IMR-90 (cell line): ENCODE measurements at places on chromosomes 12 and 14.

GRCh38 chr12:23948291-23948690, 1.2 kb downstream of the SOX5 start:
- no peak for DNase-seq

- DNase-seq: no peak
These were observed 404.9 kb downstream of the AEBP2 start for GRCh38 chr12:19844224-19844623.

GRCh38 chr12:16189849-16190248, 87.6 kb downstream of the SLC15A5 start:
- peak; percentile 28 for DNase-seq

DNA sequence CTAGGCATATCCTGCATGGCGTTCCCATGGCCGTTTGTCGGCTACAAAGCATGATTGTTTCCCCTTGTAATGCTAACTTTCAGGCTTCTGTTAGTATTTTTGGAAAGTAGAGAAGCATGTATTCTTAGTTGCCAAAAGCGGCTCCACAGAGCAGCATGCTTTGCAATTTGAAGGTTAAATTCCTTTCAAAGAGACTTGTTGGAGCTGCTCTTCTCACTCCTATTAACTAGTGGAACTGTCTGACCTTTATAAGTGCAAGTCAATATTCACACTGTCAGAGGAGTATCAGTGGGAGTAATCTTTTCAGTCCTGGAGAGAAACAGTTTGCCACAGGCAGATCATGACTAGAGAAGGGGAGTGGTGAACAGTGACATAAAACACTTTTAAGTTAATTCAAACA, 656.1 kb upstream of the NOVA1 start:
- no peak for DNase-seq

GRCh38 chr12:130320536-130320935, 17.2 kb upstream of the PIWIL1 start:
- DNase-seq: no peak

- peak; percentile 30 for DNase-seq
These were observed 117.9 kb upstream of the MAP1LC3B2 start for GRCh38 chr12:116441292-116441691.

GRCh38 chr14:54447231-54447692, 6.1 kb upstream of the CNIH1 start:
- peak; percentile 52 for DNase-seq

- DNase-seq: peak; percentile 77
These were observed 140.5 kb downstream of the PRKCH start for GRCh38 chr14:61461808-61462275.

DNA sequence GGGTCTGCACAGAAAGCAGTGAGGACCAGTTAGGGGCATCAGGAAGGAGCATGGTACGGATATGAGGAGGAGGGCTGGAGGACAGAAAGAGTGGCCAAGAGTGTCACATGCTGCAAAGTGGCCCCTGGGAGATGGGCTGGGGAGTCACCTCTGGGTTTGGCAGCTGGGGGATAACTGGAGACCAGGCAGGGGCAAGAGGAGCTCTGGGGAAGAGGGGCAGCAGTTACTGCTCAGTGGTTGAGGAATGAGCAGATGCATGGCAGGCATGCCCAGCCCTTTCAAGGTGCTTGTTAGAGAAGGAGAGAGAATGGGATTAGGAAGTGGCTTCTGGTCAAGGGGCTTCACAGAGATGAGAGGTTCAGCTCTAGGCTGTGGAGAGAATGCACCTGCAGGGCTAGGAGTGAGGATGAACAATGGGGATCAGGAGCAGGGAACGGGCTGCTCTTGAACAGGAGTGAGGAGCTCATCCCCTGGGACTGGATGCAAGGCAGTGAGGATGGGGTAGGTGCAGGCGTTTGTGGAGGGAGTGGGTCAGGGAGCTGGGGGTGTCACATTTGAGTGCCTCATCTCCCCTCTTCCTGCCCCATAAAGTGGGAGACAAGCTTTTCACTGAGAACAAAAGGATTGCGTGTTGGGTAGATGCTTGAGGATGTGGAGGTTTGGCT, 127.5 kb downstream of the PAPOLA start:
- DNase-seq: no peak

DNA sequence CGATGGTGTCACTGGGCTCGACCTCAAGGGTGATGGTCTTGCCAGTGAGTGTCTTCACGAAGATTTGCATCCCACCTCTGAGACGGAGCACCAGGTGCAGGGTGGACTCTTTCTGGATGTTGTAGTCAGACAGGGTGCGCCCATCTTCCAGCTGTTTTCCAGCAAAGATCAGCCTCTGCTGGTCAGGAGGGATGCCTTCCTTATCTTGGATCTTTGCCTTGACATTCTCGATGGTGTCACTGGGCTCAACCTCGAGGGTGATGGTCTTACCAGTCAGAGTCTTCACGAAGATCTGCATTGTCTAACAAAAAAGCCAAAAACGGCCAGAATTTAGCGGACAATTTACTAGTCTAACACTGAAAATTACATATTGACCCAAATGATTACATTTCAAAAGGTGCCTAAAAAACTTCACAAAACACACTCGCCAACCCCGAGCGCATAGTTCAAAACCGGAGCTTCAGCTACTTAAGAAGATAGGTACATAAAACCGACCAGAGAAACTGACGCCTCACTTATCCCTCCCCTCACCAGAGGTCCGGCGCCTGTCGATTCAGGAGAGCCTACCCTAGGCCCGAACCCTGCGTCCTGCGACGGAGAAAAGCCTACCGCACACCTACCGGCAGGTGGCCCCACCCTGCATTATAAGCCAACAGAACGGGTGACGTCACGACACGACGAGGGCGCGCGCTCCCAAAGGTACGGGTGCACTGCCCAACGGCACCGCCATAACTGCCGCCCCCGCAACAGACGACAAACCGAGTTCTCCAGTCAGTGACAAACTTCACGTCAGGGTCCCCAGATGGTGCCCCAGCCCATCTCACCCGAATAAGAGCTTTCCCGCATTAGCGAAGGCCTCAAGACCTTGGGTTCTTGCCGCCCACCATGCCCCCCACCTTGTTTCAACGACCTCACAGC, 717 bp downstream of the UBC start:
- peak; percentile 68 for DNase-seq

DNA sequence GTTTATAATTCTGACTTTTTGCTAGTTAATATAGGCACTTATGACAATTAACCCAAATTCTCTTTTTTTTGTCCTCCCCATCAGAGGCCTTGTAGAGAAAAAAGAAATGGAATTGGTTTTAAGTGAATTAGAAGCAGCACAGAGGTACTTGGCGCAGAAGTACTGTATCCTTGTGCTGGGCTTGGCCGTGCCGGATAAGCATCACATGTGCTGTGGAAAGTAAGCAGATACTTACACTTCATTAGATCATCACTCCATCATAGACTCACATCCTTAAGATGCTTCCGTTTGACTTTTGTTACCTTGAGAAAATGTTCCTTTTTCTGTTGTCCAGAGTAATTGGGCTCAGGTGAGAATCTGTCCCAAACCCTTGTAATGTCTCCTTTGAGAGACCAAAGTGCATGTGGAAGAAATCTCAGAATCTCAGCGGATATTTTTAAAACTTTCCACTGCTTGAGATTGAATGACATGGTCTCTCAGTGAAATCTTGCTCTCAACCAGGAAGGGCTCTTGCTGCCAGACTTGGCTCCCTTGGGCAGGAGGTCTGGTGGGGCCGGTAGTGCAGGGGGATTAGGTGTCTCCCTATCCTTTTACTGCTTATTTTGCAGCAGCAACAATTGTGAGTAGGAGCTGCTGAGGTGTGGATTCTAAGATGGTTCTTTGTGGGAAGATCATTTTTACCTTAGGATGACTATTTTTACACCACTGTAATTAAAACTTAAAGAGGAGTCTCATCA, 24.8 kb downstream of the PPP1R36 start:
- DNase-seq: no peak

- no peak for DNase-seq
These were observed 32.2 kb downstream of the SLC25A21 start for GRCh38 chr14:37140176-37140575.

GRCh38 chr14:62557416-62557815, 487.8 kb downstream of the KCNH5 start:
- DNase-seq: no peak

DNA sequence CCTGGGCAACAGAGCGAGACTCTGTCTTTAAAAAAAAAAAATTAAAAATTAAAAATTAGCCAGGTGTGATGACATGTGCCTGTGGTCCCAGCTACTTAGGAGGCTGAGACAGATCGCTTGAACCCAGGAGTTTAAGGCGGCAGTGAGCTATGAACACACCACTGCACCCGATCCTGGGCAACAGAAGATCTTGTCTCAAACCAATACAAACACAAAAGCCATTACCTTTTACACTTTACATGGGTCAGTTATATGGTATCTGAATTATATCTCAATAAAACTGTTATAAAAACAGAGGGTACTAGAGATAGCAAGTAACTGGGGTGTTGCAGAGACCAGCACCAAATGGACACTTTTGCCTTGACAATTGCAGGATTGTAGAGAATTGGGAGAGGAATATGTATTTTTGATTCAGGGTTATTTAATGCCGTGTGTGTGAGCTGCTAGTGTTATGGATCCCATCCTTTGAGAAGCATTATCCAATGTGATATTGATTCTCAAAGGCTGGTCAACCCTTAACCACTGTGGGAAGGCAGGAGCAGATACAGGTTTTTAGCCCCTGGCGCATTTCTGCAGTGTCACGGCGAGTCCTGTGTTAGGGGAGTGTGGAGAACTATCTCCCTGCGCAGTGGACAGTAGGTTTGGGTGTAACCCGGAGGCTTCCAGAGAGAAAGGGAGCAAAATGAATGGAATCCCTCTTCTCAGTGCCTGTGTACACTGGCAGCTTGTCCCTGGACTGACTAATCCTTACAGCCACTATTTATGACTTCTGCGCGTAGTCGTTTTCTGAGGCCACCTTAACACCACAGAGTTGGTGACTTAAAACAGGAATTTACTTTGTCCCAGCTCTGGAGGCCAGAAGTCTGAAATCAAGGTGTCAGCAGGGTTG, 4.3 kb downstream of the PSMD9 start:
- DNase-seq: peak; percentile 10

DNA sequence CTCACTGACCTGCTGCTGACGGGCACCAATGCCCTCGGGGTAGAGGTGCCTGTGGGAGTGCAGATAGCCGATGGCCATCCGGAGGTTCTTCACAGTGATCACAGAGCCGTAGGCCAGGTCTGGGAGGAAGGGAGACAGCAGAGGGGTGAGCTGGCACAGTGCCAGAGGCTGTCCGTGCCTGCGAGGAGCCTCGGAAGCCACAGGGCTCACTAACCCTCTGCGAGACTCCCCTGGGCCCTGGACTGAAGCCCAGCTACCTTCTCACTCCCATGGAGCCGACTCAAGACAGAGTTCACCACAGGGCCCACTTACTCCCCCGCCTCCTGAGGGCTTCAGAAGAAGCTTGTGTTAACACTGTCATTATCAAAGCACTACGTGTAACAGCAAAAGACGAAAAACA, 24.5 kb downstream of the POMT2 start:
- DNase-seq: no peak

- peak; percentile 67 for DNase-seq
These were observed 190.2 kb upstream of the CNOT2 start for GRCh38 chr12:70052931-70053497.

- peak; percentile 94 for DNase-seq
These were observed 103.3 kb downstream of the RBM19 start for GRCh38 chr12:113862590-113863454.

DNA sequence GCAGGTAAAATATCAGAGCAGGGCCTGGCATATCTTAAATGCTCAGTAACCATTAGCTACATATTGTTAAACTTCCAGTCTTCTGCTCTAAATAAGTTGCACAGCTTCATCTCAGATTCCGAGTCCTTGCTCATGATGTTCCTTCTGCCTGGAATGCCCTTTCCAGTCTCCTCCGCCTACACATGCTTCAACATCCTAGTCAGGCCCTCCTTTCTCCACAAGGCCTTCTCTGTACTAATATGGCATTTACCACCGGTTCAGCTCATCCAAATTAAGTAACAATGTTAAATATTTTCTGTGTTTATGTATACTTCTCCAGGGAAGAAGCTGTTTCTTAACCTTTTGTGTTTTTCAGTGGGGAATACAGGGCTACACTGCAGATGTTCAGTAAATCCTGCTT, 8.5 kb downstream of the DHH start:
- peak; percentile 76 for DNase-seq

GRCh38 chr12:78916845-78917480, 52.4 kb downstream of the SYT1 start:
- peak; percentile 40 for DNase-seq

DNA sequence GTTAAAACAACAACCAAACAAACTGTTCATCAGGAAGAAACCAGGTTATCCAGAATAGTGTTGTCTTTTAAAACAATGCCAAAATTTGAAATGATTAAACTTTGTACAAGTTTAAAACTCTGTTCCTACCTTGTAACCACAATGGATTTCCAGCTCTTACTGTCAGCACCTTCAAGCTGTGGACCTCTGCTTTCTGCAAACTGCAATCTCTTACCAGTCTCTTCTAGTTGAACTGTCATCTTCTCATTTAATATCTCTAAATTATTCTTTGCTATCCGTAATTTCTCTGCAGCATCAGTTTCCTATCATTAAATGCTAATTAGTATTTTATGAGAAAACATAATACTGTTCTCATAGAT, 29.5 kb upstream of the C12orf50 start:
- DNase-seq: no peak

DNA sequence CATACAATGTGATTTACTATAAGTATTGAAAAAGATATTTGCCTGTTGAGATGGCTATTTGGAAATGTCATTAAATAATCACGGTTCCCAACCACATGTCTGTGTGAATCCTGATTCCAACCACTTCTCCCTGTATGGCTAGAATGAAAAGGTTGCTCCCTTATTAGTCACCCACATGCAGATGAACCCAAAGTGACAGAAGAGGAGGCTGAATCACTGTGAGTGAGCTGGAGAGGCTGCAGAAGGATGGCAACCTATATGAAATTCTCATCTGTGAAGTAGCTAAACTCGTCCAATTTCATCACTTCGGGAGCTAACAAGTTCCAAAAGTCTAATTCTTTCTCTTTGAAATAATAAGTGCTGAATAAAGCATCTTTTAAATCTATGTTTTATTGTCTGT, 300.5 kb downstream of the PRKD1 start:
- peak; percentile 57 for DNase-seq

DNA sequence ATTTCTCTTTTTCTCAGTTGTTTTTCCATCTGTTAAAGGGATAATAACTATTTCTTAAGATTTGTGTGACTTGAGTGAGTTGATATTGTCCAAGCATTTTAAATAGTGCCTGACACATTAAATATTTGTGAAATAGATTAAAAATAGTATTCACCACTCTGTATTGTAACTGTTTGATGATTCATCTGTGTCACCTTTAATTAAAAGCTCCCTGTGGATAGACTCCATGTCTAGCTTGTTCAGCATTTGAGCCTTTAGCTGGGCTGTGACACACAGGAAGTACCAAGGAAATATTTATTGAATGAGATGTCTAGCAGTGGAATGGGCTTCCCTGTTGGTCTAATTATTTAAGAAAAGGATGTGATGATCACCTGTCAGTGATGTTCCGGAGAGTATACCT, 1.8 kb upstream of the GLIPR1L2 start:
- DNase-seq: peak; percentile 40

- DNase-seq: no peak
These were observed 770.4 kb upstream of the ALG10B start for GRCh38 chr12:37546206-37546605.
